ENCODE measurements at places on chromosomes 11 and 22.

DNA sequence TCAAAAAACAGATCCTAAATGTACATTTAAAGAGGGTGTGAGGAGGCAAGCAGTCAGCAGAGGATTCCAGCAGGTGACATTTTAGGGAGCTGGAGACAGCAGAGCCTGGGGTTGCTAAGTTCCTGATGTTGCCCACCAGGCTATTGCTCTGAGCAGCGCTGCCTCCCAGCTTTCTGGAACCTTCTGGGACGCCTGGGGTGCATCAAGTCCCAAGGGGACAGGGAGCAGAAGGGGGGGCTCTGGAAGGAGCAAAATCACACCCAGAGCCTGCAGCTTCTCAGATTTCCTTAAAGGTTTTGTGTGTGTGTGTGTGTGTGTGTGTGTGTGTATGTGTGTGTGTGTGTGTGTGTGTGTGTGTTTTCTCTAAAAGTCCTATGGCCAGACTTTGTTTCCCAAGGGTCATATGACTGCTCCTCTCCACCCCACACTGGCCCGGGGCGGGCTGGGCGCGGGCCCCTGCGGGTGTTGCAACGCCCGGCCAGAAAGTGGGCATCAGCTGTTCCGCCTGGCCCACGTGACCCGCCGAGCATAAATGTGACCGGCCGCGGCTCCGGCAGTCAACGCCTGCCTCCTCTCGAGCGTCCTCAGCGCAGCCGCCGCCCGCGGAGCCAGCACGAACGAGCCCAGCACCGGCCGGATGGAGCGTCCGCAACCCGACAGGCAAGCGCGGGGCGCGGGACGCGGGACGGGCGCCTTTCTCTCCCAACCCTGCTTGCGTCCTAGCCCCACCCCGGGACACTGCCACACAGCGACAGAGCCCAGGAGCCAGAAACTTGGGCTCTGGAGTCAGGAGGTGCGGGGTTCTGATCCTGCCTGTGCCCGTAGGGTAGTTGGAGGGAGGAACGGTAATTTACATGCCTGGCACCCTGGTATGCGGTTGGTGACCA lies at the start of gene HMOX1:
TSS of gene HMOX1 (plus strand) at position 560 of the 887 bp plus-strand sequence. CDS start at position 638, 78 bp downstream.
- peak; percentile 57 for DNase-seq

GRCh38 chr11:60951606-60951903 lies 421 bp downstream of the SLC15A3 start:
- no peak for DNase-seq

- DNase-seq: no peak
Observed at GRCh38 chr11:134356656-134357544, 25.1 kb downstream of the GLB1L2 start.

DNA sequence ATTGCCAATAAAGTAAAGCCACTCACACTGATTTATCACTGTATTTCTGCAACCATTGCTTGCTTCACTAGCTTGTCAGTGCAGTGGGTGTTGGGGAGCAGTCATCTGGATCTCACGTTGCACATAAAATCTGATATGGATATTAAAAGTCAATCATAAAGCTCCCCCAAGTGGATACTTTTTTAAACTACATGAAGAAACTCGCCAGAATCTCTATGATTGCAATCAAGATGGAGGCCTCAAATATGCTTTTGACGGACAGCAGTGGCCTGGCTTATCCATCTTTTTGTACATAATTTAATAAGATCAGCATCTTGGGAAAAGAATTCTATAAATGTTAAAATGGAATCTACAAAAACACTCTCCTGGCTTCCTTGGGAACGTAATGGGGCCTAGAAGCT lies 137.7 kb downstream of the WT1 start:
- peak; percentile 47 for DNase-seq

DNA sequence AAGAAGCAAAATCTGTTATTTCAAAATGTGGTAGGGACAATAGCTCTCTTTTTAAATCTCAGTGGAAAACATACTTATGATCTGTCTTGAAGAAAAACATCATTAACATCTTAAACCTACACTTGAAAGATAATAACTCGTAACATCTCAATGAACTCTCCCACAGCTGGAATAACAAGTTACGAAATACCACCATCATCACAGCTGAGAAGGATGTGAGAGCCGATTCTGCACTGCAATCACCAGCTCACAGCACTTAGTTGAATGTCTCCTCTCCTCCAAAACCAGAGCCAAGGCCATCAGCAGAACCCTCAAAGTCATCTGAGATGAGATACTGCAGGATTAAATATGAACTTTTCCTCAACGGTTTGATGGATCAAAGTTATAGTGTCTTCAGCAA lies 124.3 kb downstream of the ARHGAP20 start:
- no peak for DNase-seq

DNA sequence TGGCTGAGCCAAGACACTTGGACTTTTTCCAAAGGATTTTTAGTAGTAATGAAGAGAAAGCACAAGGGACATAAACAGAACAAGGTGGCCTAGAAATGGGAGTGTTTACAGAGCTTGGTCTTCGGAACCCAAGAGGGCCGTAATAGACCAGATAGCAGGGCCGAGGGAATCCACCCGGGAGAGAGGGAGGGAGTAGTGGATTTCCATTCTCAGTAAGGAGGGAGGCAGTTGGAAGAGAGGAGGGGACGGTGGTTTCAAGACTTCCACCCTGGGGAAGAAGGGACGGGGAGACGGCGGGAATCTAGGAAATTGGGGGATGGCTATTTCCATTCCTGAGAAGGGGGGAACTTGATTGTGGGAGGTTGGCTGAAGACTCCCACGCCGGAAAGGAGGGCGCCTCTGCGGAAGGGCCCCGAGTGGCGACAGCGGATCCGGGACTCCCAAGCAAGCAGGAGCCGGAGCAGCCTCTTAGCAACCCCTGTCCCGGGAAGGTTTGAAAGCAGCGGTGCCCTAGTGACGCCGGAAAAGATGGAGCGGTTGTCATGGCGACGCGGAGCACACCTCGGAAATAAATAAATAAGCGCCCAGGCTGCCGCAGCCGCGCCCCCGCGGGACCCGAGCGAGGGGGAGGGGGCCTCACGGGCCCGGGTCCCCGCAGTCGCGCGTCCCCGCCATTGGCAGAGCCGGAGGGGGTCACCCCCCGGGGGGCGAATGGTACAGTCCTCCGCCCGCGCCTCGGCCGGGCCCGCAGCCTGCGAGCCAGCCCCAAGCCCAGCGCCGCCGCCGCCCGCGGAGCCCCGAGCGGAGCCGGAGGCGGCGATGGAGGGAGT lies 31.6 kb downstream of the EIF3F start:
- peak; percentile 46 for DNase-seq

DNA sequence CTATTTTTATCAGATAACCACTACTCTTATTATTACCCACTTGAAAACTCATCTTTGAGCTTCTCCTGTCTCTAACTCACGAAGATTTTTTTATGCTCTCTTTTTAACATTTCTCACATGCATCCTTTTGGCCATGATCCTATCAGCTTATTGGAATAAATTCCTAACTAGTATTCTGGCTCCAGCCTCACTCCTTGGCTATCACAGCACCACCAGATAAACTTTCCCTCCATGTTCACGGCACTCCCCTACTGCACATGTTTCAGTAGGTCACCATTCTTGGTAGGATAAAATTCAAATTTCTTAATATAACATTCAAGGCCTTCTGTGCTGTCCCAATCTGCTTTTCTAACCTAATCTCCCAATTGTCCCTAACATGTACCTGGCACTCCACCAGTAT lies 186.6 kb upstream of the UBASH3B start:
- no peak for DNase-seq

DNA sequence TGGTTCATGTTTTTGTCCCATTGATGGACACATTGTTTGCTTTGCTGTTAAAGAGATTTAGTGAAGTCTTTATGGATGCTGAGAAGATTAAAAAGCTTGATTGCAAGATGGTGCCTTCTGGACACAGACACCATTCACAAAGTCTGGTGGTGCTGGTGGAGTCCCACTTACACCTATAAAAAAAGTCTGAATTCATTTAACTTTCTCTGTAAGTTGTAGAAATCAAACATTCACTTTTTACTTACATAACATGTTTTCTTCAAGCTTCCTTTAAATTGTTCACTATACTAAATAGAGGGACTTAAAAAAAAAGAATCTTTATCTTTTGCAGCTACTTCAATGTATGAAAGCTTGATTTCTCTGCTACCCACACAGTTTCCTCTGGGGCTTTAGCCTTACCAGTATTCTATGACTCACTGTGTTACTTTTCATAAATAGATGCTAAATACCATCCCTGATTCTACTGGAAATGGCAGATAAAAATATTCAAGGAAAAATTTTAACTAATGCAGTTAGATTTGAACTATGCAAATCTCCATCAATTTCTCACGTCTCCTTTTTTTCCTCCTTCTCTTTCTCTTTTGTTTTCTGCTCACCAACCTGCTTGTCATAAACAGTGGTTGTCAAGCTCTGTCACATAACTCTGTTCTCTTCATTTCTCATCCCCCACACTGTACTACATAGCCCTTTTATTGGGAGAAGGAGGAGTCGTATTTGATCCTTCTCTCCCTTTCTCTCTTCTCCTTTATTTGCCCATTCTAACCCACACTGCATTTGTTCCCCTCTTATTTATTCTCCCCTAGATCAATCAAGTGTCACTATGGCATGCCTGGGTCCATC lies 89.7 kb downstream of the FAM76B start:
- DNase-seq: no peak

DNA sequence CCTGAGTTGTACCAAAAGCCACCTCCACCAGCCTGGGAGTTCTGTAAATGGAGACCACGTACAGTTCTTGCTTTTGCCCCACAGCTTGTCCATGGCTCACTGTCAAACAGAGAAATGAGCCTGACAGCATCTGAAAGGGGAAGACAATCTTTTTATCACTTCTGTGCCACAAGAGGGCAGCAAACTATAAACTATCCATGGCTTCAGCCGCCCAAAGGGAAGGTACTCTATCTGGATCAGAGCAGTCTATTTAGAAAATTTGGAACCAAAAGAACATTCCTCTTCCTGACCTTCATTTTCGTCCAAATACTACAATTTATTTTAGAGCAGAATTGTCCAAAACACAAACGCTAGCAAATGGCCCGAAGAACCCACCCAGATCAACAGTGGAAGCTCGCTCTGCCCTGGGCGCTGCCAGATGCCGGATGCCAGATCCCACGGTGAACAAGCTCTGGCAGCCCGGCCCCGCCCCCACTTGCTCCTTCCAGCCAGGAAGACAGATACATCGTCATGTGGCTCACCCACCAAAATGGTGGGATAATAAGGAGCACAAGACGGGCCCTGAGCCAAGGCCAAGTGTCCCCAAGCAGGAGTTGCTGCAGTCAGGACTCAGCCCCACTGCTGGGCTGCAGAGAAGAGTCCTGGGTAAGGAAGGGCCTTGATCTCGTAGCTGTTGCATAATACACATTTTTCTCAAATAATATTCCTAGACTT lies 23.9 kb upstream of the SCGB1A1 start:
- DNase-seq: peak; percentile 65

- DNase-seq: no peak
Observed at GRCh38 chr11:109870297-109870696, 222.9 kb upstream of the ZC3H12C start.

GRCh38 chr11:117204283-117205080 lies 5.3 kb downstream of the TAGLN start:
- no peak for DNase-seq

All from NCI-H1930 (cell line).